ENCODE measurements at places on chromosomes 13 and 19. TPM values are rescaled to one million over a fixed set of nuclear protein-coding genes. Genes with fewer than 3 reads are reported as not detected.
A peak's percentile ranks its signal among the peaks of the same experiment; 100 is the strongest.

DNA sequence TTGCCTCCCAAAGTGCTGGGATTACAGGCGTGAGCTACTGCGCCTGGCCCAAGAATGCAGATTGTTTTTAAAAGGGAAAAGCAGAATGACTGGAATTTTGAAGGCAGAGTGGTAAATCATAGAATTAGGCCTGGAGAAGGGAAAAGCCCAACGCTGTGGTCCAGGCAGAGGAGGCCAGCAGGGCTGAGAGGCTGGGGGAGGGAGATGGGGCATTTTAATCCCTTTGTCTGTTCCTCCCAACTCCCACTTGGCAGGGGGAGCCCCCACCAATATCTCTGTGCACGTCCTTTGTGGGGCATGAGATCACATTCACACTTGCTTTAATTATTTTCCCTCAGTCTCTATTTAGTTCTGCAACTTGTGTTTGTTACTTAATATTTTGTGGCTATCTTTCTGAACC lies 54.4 kb upstream of the RANBP3 start:
- DNase-seq: no peak

DNA sequence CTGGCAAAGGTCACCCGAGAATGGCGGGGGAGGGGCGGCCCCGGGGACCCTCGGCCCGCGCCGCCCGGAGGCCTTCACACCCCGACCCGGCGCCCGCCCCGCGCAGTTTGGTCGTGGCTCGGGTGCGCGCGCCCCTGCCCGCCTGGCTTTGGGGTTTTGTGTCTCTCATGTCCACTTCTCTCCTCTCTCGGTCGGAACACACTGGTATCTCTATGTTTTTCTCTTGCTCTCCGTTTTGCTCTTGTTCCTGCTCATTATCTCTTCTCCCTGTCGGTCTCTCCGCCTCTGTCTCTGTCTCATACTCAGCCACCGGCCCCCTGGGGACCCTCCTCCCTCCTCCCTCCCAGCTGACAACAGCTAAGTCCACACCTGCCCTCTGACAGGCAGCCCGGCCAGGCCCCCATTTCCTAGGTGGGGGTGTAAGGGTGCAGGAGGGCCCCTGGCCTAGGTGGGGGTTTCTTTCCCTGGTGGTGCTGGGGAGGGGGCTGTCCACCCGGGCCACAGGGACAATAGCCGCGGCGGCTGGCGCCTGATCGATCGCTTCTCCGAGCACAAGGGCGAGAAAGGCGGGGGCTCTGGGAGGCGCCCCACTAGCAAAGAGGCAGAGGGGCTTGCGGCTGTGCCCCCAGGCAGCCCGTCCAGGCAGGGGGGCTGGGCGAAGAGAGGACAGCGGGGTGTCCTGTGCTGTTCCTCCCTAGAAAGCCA lies 2.3 kb downstream of the ONECUT3 start:
- DNase-seq: no peak

Gene ABCC4
- total RNA-seq: 8.0 TPM

- no peak for DNase-seq
Measured at GRCh38 chr19:33048806-33049676, 15.6 kb downstream of the RHPN2 start.

DNA sequence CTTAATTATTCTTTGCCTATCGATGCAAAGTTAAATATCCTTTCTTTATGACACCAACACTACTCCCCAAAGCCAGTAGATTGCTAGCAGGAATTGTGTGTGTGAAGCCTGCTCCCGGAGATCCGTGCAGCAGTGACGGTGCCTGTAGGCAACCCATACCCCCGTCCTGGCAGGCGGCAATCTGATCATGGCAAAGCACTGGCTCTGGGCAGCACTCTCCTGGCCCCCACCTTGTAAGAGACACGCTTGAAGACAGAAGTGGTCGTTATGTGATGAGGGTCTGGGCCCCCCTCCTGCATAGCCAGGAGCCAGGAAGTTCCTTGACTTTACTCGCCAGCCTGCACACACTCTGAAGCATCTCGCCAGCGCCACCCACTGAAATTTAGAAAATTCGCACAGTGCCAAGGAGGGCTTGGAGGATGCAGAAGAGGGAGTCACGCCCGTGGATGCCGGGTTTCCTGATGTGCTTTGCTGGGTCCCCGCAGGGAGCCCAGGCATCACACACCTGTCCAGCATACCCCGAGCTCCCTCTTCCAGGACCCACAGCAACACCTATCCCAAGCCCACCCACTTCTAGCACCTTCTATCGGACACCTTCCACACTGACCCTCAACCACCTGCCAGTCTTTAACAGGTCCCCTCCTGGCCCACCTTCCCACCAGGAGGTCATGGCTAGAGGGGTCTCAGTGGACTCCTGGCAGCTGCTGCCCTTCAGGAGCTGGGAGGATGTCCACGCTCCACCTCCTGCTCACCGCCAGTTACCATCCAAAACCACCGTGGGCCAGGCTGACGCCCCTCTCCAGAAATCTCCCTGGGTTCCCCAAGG lies 54.5 kb downstream of the CEBPG start:
- no peak for DNase-seq

DNA sequence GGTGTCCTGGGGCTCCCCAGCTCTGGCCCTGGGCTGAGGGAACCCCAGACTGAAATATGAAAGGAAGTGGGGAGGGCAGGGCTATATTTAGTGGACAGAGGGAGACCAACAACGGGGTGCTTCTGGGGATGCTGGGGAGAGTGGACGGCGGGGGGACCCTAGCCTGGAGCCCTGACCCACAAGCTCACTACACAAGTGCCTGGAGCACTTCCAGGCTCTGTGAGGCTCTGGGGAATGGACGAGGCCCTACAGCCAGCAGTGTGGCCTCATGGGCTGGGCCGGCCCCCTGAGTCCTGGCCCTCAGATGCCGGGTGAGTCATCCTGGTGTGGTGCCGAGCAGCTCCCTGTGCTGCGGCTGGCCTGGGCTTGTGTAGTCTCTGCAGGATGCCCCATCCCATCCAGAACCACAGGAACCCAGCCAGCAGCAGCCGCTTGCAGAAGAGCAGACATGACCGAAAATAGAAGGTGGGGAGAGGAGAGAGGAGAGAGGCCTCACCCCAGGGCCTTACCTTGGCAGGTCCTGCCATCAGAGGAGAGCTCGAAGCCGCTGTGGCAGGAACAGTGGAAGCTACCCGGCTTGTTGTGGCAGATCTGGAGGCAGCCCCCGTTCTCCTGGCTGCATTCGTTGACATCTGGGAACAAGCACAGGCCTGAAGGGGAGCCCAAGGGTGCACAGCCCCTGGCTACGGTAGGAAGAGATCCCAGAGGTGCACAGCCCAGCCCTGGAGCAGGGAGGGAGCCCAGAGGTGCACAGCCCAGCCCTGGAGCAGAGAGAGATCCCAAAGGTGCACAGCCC lies 26.1 kb downstream of the GAS6 start:
- no peak for DNase-seq

Gene SGTA
- 44.3 TPM for total RNA-seq

- no peak for DNase-seq
Measured at GRCh38 chr13:83298617-83299016, 583.7 kb downstream of the SLITRK1 start.

DNA sequence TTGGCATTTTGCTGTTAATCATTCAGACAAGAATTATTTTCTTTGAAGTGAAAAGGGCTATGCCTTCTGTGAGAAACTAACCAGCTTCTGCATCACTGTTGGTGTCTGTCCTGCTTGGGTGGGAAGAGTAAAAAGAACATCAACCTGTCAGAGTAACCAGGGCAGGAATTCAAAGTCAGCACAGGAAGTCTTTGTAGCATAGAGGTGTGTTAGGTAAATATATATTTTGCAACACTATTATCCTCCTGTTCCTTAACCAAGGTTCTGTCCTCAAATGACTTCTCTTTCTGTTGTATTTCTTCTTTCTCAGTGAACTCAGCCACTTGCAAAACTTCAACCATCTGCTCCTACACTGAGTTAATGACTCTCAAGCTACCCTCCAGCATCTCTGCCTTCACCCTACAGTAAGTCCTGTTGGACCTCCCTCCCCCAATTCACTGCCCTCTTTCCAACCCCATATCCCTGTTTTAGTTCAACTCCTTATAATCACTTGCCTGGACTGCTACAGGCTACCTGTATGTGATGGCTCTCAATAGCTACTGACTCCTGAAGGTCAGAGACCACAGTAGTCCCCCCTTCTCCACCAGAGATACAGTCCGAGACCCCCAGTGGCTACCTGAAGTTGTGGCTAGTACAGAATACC lies 49.9 kb downstream of the SMAD9 start:
- DNase-seq: no peak

DNA sequence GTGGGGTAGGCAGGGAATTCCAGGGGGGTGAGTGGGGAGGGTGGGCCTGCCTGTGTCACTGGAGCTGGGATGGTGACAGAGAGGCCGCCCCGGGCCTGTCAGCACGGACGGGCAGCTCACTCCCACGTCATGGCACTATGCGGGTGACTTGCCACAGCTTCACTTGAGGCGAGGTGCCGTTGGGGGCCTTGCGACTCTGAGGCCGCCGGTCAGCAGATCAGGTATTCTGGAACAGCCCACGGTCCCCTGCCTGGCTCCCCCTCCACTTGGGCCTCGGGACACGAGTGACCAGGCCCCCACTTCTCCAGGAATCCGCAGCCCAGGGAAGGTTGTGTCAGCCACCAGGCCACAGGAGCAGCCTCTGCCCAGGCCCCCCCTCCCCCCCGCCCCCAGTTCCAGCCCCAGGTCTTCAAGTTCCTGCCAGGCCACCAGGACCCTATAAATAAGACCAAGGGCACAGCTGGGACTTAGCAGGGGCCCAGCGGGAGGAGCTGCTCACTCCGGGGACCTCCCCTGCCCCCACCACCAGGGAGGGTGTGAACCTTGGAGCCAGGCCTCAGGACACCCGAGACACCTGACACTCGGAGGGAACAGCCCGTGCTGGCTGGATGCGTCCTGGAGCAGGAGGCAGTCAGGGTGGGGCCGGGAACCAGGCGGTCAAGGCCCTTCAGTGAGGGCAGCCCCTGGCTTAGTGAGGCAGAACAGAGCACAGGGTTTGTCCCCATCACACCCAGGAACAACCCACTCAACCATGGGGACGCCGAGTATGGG lies 2.7 kb upstream of the MIDN start:
- DNase-seq: no peak

GRCh38 chr19:44003461-44004009 lies 778 bp downstream of the ZNF230 start:
- no peak for DNase-seq

DNA sequence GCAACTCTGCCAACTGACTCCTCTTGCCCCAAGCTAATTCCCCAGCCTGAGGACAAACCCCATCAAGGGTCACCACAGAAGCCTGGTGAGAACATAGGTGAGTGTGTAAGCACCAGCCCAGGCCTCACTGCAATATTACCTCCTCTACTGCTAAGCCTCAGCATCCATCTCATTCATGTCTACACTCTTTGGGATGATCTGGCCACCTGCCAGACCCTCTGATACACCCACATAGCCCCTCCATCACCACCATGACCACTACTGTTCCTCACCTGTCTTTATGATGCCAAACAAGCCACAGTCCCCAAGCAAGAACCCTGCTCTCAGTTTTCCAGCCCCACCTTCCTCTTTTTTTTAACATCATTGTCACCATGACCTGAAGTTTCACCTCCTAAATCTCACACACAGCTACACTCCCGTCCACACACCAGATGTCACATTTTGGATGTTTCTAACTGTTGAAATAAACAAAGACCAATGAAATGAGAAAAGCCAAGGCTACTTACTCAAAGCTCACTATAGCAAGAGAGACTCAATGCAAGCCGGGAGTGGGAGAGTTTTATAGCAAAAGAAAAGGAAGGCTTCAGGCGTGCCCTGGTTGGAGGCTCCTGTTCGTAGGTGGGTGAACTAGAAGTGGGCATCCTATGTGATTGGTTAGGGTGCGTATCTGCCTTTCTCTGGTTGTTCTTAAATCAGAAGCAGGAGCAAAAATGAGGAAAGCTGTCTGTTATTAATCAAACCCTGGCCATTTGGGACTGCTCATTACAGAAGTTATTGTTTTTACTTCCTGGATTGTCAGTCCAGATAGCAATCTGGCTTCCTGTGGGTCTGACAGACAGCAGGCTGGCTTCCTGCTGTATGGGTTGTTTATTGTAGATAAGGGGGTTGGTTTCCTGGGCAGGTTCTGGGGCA lies 2.0 kb downstream of the ZNF792 start:
- peak; percentile 25 for DNase-seq

DNA sequence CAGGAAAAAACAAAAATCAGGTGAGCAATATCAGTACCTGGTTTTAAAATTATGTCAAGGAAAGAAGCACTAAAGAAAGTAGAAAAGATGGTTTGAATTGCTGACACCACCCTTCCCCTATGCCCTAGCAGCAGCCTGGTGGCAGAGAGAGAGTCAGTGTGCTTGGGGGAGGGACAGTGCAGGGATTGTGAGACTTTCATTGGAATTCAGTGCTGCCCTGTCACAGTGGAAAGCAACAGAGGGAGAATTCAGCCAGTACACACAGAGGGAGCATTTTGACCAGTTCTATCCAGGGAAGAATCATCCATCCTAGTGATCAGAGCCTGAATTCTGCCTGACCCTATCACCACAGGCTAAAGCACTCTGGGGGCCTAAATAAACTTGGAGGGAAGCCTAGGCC lies 222.4 kb upstream of the PCDH17 start:
- DNase-seq: no peak

GRCh38 chr13:109628251-109628699 lies 158.1 kb downstream of the IRS2 start:
- DNase-seq: no peak

DNA sequence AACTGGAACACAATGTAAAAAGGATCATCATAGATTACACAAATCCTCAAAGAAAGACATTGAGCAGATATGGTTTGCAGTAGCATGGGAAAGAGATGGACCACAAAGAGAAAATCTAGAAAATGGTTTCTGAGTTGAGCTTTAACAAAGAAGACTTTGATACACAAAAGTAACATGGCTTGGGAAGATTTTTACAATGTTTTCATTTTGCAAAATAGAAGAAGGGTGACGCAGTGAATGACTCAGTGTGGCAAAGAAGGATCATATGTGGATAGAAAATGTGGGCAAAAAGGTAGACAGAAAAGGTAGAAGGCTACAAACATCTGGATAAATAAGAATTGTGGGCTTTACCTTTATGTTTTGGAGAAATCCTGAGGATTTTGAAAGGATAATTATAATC lies 1220.5 kb downstream of the PCDH17 start:
- no peak for DNase-seq

Gene ZNF439
- 3.6 TPM for total RNA-seq

DNA sequence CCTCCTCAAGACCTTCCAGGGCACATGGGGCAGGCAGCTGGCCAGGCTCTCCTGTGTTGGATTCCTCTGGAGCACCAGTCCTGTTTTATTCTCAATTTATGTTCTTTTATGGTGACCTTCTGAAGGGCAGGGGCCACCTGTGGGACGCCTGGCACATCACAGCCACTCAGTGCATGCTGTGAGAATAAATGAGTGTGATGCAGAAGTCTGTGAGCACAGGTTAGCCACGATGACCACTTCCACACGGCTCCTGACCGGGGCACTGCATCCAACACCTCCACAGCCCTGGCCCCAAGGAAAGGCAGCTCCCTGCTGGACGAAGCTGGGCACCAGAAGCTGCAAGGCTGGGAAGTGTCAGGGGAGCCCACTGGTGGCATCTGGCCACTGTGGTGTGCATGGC lies 122.8 kb downstream of the CRYL1 start:
- no peak for DNase-seq

DNA sequence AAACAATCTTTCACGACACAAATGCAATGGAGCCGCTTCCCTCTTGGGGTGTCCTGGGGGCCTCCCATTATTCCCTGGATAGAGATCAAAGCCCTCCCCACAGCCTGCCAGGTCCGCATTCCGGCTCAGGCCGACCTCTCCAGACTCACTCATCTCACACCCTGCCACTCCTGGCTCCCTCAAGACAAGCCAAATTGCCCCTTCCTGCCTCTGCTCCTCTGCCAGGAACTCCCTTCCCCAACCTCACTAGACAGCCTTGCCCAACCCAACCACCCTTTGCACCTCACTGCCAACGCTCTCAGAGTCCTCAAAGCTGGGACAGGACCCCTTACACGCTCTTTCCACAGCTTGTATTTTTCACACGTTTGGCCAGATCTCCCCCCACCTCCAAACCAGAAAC lies 1.5 kb downstream of the ABHD17A start:
- DNase-seq: peak; percentile 55
